ENCODE measurements at places on chromosomes 7 and 10. TPM values are rescaled to one million over a fixed set of nuclear protein-coding genes. Genes with fewer than 3 reads are reported as not detected.

Gene PRSS37
- total RNA-seq = 17.1 TPM

Gene TSPAN13
- 13.0 TPM for total RNA-seq

Gene HABP2
- total RNA-seq = not detected

Gene LIPN
- not detected for total RNA-seq

Gene TAS2R41
- not detected for total RNA-seq

Gene PRR15
- 0.71 TPM for total RNA-seq

Gene MICALL2
- total RNA-seq = 29.4 TPM

Gene GLI3
- 5.0 TPM for total RNA-seq

Gene PIP
- total RNA-seq = not detected

Gene SAMD9
- total RNA-seq = 3.2 TPM

GRCh38 chr7:54664235-54665228 is 94.5 kb downstream of the SEC61G start:
- peak; percentile 81 for DNase-seq

DNA sequence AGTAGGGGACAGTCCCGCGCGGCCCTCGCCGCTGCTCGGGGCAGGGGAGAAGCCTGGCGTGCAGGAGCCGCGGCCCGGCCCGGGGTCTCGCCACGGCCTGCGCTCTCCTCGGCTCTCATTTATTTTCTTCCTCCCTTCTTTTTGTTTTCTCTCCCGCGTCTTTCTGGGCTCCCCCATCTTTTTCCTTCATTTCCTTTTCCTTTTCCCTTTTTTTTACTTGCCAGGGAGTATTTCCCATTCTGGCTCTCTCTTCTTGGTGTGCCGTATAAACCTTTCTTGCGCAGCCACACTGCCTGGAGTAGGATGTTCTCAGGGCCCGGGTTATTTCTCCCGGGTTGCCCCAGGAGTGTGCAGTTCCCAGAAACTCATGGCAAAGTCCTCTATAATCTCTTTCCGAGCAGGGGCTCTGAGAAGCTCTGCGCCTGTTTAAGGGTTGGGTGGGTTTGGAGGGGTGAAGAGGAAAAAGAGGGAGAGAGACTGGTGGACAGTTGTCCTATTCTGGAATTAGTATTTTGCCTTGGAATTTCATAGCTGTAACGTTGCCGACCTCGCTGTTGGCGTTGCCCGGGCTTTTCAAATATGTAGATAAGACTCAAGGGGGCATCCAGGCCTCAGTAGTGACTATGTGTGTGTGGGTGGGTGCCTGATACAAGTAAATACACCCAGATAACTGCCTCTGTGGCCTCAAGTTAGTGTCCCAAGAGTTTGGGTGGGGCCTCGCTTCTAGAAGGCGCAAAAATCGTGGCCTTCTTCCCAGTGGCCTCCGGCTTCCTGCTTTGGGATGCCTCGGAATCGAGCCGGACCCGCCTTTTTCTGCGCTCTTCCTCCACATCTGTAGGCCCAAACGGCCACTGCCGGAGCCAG is 4.3 kb upstream of the ZNF503 start:
- DNase-seq = no peak

- DNase-seq = no peak
Observed at GRCh38 chr10:122468926-122469781, 7.8 kb downstream of the HTRA1 start.

- DNase-seq = no peak
Observed at GRCh38 chr10:66642217-66642616, 283.6 kb upstream of the LRRTM3 start.

DNA sequence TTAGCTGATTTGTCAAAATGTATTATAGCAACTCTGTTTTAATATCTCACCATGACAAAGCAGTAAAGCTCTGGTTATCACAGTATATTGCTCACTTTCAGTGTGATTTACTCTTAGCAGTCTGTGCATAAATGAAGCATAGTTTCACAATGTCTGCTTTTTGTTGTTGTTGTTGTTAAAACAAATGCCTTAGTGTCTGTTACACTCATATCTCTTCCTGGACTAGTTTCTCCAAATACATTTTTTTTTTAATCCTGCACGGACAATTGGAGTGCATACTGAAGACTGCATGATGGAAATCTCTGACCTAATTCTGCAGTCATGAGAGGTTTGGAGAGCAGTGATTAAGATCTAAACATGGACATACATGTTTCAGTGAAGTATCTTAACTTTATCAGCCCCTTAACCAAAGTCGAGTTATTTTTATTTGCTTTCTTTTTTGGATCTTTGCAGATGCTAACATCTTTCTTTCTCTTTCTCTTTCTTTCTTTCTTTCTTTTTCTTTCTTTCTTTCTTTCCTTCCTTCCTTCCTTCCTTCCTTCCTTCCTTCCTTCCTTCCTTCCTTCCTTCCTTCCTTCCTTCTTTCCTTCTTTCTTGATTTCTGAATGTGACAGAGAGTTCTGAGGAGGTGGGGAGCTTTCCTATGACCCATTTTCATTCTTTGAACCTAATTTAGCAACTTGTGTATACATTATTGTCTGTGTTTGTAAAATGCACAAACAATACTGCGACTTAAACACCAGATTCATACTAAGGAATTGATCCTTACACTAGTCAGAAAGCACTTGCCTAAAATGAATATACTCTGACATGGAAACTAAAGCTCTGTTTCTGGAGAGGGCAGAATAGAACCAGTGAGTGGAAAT is 161.5 kb upstream of the AGR3 start:
- no peak for DNase-seq

GRCh38 chr10:48599830-48600134 is 5.1 kb downstream of the ARHGAP22 start:
- DNase-seq = no peak

- no peak for DNase-seq
Observed at GRCh38 chr7:79137942-79138341, 315.5 kb downstream of the MAGI2 start.

GRCh38 chr7:156005202-156005691 is 193.0 kb upstream of the SHH start:
- no peak for DNase-seq

- peak; percentile 7 for DNase-seq
Observed at GRCh38 chr10:129765664-129766550, 198.2 kb downstream of the EBF3 start.

DNA sequence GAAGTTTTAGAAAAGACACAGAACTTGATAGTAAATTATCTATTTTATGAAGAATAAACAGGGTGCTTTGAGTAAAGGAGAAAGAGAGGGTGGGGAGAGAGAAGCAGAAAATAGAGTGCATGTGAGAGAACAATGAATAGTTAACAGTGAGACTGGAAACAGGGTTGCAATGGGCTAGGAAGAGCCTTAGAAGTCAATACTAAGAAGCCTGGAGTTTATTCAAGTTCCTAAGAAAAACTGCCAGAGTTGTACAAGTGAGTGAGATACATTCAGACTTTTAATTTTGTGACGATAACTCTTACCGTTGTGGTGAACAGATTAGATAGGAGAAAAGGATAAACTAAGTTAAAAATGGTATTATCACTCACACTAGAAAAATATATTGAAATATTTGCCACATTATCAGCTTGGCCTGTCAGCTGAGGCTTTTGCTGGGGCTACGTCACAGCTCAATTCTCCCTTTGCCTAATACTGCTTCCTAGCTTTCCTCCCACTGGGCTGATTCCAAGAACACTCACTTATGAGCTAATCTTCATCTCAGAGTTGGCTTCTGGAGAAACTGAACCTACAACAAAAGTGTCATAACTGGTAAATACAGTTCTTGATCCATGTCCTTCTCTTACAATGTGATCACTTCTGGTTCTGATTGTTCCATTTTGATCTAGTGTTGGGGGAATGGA is 92.7 kb downstream of the SEMA3D start:
- peak; percentile 55 for DNase-seq

DNA sequence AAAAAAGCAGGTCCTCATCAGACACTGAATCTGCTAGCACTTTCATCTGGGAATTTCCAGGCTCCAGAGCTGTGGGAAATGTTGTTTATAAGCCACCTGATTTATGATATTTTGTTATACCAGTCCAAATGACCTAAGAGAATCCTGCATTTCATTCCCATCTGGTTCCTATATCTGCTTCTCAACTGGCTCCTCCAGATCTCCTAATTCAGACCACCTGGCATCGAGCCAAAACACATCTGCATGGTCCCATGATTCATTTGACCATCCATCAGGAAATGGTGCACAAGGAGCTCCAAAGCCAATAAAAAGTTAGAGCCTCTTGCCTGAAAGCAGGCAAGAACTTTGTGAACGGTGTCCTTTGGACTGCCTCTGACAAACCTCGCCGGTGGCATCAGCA is 108.9 kb downstream of the IPMK start:
- DNase-seq = no peak

- DNase-seq = no peak
Observed at GRCh38 chr7:87155788-87156187, 3.5 kb downstream of the DMTF1 start.

DNA sequence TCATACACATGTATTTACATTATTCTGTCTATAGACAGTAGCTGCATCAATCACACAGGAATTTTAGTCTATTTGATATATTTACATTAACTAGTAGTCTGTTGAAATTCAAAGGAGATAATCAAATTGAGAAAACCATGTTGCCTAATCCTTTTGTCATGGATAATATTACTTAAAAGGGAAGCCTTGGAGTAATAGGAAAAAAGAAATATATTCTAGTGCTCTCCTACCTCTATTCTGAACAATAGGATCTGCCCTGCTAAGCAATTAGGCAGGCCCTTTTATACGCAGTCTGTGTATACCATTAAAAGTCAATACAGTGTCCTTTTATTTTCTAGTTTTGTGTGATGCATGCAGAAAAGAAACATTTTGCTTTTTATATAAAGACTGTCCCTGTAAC is 24.5 kb downstream of the UMAD1 start:
- DNase-seq = no peak

- no peak for DNase-seq
Observed at GRCh38 chr10:132840698-132841614, 55.0 kb upstream of the NKX6-2 start.

- no peak for DNase-seq
Observed at GRCh38 chr10:62437696-62438095, 63.5 kb downstream of the ZNF365 start.

DNA sequence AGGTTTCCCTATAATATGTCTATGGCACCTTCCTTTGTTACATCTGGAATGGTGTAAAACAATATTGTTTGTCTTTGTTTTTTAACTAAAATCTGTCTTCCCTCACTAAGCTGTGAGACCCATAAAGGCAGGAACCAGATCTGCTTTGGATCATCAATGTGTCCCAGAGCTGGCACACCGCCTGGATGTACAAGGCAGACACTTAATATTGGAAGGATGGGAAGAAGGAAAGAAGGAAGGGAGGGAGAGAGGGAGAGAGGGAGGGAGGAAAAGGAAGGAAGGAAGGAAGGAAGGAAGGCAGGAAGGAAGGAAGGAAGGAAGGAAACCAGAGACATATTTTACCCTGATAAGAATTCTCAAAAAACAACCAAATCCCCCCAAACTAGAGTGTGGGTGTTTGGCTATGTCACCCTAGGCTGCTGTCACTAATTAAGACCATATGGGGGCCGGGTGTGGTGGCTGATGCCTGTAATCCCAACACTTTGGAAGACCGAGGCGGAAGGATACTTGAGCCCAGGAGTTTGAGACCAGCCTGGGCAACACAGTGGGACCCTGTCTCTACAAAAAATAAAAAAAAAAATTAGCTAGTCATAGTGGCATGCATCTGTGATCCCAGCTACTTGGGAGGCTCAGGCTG is 59.6 kb downstream of the SH3PXD2A start:
- DNase-seq = no peak

DNA sequence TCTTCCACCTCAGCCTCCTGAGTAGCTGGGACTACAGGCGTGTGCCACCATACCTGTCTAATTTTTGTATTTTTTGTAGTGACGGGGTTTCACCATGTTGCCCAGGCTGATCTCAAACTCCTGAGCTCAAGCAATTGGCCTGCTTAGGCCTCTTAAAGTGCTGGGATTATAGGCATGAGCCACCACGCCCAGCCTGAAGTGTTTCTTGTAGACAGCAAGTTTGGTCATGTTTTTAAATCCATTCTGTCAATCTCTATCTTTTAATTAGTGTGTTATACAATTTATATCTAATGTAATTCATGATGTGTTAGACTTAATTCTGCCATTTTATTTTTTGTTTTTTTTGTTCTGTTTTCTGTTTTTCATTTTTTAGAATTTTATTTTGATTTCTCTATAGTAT is 17.2 kb upstream of the MXI1 start:
- DNase-seq = no peak

DNA sequence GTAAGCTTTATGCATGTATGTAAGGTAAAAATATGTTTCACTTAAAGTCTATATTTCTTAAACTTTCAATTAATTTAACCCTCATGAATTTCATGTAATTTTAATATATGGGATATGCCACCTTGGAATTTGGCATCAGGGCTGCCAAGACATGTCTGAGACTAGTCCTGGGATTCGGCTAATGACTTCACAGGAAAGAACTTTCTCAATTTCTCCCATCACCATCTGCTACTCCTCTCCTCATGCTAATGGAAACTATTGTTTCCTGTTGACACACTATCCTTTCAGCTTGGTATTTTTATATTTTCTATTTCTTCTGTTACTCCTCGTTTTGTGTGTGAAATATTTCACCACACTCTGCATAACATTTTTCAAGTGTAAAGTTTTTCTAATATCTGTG is 205.9 kb downstream of the ARL4A start:
- DNase-seq = no peak

DNA sequence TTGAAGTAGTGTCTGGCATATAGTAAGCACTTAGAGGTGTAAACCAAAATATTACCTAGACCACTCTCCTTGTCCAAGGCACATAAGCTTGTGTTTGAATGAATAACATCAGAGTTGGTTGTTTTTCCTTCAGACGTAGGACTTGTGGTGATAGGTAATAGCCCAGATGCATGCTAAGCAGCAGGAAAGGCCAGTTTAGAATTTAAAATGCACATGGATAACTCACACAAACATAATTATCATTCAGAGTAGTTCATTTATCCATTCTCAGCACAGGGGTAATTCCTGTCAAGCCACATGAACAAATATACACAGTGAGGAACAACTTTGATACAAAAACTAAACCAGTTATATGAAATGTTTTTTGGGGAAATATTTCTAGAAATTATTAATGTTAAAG is 181.0 kb upstream of the HPS1 start:
- no peak for DNase-seq

GRCh38 chr10:71268247-71268691 is 50.8 kb upstream of the SLC29A3 start:
- DNase-seq = peak; percentile 54

- DNase-seq = no peak
Observed at GRCh38 chr7:19079066-19079465, 38.4 kb downstream of the TWIST1 start.

DNA sequence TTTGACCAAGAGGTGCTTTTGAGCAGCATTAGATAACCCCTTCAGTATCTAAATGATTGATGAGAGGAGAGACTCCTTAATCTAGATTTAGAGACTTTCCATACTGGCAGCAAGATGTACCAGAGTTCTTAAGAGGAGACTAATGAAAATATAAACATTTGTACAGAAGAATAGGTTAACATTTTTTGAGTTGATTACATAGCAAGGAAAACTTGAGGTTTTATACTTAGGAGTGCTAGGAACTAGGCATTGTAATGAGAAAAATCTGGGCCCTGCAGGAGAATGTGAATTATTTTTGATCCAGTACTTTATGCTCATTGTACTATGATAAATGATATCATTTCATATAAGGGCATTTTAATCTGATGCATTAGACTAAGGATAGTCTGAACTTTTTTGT is 261.7 kb downstream of the EXOC4 start:
- DNase-seq = no peak

Data from testis (tissue), 5 donors.